ENCODE measurements at places on chromosomes 13 and 19.

DNA sequence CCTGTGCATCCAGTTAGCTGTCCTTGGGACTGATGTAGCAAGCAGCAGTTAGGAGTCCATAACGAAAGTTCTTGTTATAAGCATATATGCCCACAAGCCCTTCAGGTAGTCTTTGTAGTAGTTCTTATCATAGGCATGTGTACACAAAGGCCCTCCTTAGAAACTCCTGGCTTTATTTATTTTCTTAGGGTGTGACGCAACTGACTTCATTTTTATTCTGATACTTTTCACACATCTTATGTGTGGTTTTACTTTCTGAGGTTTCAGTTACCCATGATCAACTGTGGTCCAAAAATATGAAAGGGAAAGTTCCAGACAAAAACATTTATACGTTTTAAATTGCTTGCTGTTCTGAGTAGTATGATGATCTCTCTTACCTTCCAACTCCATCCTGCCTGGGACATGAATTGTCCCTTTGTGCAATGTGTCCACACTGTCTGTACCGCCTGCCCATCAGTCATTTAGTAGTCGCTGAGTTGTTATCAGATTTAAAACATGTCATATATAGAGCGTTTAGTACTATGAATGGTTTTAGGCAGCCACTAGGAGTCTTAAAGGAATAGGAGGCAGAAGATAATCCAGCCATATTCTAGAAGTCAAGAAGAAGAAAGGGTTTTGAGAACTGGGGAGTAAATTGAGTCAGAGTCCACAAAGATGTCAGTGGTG is 19.4 kb downstream of the GPC5 start:
- no peak for DNase-seq

GRCh38 chr19:7706955-7707456 is 5.1 kb upstream of the FCER2 start:
- no peak for DNase-seq

GRCh38 chr13:41864658-41865057 is 96.3 kb downstream of the VWA8 start:
- no peak for DNase-seq

GRCh38 chr19:55452749-55453346 is 8.6 kb downstream of the ISOC2 start:
- peak; percentile 88 for DNase-seq

DNA sequence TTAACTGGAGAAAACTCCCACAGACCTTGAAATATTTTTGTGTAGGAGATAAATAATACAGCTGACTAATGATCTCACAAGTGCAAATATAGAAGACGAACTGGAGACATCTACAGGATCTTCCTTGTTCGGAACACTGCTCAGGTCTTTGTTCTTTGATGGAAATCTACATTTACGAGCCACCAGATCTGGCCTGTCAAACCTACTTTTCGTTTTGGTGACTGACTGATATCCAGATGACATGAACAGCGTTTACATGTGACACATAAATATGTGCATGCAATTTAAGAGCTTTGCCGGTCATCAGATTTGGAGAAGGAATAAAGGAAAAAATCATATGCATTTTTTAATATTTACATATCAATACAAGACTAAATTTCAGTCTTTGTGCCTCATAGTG is 24.5 kb upstream of the TPP2 start:
- DNase-seq: no peak

- DNase-seq: no peak
These were observed 539 bp downstream of the PLD3 start for GRCh38 chr19:40348961-40349507.

DNA sequence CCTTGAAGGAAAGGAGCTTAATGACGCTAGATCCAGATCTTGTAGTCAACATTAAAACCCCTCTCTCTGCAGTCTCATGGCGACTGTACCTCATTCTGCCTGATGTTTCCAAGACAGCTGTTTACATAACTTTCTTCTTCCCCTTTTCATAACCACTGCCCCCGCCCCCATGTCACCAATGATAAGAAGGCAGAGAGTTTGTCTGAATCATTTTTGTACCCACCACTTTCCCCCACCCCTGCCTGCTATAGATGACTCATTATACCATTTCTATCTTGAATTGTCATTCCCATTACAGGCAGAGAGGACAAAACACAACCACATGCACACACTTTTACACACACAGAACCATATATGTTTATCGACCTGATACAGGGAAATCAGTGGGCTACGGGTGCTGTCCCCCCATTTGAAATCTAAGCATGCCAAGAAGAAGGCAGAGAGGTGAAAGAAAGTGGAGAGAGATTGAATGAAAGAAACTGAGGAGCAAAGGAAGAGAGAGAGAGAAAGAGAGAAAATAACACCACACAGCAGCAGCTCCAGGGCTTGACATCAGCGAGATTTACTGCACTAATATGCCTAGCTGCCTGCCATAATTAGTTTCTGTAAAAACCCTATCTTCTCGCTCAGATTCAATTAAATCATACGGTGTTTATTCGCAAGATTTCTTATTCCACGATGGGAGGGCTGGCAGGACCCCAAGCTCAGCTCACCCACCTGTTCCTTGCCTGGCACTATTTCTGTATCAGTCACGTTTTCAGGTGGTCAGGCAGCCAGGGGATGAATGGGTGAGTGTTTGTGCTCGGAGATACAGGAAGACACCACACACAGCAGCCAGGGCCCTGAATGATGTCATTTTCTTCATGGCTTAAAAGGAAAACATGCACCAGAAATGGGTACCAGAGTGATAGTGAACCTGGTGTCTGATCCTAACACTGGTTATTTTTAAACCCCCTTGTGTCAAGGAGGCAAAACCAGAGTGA is 114.3 kb upstream of the SERP2 start:
- DNase-seq: no peak

- DNase-seq: no peak
These were observed 1.8 kb downstream of the GADD45B start for GRCh38 chr19:2477732-2478191.

GRCh38 chr13:51995677-51996551 is 15.3 kb downstream of the ATP7B start:
- DNase-seq: peak; percentile 53

DNA sequence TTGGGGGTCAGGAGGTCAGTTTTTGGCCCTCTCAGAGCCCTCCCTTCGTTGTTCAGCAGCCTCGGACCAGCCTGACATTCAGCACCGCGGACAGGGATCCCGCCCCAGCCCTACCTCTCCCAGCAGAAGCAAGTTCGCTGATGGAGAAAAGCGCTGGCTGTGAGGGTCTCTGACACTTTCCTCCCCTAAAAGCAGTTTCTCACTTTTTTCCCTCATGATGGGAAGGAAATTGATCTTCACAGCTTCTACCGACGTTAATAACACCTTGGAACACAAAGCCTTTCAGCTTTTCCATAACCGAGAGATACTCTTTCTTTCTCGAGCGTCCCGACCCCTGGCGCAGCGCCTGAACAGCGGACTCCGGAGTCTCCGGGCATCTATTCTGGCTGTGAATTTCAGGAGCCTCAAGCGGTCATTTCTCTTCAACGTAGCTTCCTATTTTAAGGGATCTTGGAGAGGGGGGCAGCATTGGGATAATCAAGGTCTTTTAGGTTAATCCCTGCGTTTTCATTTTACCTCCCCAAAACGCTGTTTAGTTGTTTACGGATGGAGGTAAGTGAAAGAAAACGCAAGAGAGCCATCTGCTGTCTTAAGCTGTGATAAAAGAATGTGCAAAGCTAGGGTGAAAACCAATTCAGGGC is 467.2 kb downstream of the ITGBL1 start:
- DNase-seq: no peak

All from HEK293T (cell line).